ENCODE measurements at places on chromosomes 1 and 21.

- DNase-seq: no peak
Observed at GRCh38 chr1:25106352-25106751, 126.0 kb downstream of the SYF2 start.

DNA sequence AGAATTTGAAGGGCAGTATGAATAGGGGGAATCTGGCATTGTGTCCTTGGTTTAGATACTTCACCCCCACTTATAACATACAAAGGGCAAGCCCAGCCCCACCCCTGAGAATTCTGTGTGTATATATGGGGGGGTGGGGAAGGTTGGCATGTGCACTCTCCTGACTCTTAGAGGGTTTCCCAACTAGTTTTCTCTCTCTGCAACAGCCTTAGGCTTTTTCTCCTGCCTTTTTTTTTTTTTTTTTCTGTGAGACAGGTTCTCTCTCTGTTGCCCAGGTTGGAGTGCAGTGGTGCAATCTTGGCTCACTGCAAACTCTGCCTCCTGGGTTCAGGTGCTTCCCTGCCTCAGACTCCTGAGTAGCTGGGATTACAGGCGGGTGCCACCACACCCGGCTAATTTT, 2.9 kb upstream of the ZBED6 start:
- no peak for DNase-seq

DNA sequence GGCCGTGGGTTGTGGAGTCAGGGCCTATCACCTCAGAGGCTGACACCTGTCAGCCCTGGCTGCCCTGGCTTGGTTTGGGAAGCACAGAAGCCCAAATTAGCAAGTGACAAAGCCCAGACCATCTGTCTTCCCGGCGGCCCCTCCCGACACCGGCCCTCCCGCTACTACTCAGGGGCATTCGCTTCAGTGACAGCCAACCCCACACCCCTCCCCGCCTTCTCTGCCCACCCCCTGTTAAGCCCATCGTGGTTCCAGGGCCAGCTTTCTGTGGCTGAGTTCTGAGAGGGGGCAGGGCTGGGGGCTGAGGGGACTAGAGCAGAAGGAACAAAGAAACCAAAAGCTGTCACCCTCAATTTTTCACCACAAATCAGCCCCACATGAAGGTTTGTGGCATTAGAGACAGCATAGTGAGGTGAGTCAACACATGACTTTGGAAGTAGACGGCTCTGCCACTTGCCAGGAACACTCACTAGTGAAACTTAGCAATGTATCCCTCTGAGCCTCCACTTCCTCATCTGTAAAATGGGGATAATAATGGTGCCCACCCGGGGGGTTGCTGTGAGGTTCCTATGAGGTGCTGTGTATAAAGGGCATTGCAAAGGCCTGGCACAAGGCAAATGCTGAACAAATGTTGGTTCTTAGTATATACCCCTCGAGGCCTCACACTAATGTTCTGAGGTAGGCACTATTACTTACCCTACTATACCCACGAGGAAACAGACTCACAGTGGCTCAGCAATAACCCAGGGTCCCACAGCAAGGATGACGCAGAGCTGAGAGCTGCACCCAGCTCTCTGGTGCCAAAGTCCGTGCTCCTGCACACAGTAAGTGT, 5.2 kb upstream of the TNNI1 start:
- no peak for DNase-seq

GRCh38 chr1:67332653-67333529, 25.2 kb downstream of the IL12RB2 start:
- DNase-seq: no peak

DNA sequence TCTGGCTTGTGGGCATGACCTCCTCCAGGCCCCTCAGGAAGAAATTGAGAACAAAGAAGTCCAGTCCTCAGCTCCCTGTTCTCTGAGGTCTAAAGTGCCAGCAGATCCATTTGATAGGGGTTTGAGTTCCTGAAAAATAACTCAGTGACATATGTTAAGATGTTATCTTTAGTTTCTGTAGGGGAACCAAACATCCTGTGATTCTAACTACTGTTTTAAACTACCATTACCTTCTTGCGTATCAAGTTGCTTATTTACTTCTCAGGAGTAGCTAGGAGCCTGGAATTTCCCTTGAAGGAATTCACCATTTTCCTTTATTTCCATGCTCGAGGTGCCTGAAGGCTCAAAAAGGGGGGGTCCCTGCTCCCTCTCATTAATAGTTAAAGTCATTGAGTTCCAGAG, 18.8 kb upstream of the LIN9 start:
- no peak for DNase-seq

DNA sequence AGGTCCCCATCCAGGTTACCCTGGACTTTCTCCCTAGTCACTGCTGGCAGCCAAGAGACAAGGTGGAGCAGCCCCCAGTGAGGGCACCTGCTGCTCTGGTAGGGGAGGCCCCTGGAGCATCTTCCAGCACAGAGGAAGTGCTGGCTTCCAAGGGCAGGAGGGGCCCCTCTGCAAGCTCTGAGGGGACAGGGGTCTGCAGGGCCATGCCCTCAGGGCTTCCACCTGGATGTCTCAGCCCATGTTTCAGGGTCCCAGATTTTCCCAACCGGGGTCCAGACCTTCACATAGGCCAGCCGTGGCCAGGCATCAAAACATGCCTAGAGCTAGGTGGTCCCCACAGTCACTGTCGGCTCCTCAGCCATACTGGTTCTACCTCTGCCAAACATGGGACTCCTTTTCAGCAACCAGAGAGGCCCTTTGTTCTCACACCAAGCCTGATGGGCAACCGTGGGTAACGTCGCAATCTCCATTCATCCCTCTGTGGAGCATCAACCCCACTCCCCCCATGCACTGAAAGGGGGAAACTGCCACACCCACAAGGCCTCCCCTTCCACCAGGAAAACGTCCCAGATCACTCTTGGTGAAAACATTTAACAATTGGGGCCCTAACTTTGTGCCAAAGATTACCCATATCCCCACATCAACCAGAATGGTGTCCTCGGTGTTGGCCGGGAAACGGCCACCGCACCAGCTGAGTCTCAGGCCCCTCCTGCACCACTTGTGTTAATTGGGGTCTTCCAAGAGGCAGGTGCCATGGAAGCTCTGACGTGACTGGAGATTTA, 1.9 kb upstream of the COL6A2 start:
- no peak for DNase-seq

GRCh38 chr1:204197068-204197467, 777 bp upstream of the KISS1 start:
- no peak for DNase-seq

DNA sequence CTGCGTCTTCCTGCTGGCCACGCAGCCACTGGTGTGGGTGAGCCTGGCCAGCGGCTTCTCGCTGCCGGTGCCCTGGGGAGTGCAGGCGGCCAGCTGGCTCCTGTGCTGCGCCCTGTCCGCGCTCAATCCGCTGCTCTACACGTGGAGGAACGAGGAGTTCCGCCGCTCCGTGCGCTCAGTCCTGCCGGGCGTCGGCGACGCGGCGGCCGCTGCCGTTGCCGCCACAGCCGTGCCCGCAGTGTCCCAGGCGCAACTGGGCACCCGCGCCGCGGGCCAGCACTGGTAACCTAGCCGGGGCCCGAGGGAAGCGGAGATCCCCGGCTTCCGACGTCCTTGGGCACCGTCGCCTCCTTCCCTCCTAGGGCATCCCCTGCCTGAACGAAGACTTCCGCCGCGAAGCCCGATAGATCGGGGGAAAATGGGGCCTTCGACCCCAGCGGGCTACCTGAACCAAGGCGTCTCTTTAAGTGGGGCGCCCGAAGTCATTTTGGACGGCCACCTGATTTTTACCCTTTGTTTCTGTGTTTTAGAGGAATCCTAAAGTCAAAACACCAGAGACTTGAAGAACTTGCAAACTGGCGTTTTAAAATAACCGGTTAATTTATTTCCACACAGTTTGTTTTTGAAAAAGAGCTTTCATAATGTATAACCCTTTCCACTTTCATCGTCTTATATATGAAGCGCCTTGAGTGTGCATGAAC, 2.0 kb downstream of the GPR88 start:
- DNase-seq: no peak

DNA sequence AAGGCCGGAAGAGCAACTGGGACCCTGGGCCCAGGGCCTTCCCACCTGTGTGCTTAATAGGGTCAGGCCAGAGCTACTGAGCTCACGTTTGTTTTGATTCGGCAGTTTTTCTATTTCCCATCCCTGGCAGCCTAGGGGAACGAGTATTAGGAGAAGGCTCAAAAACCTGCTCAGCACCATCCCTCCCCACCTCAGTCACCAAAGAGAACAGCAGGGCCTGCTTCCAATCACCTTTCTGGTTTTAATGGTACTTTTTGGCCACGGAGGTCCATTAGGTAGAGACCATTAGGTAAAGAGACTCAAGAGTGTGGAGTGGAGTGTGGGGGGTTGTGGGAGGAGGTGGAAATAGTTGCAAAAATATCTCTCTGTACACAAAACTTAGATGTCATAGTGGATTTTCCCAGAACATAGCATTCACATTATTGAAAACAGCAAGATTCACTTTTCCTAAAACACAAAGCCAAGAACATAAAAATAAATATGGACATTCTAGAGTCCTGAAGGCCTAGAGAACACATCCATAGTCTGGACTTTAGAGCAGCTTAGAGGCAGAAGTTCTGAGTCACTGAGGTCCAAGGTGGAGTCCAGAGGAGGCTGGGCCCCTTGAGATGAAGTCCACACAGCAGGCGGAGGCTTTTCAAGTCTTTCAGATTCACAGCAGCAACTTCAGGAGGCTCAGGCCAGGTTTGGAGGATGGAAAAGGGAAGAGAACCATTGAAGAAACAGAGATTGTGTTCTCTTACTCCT, 19.5 kb downstream of the NUAK2 start:
- no peak for DNase-seq

GRCh38 chr1:201217851-201218250, 27.2 kb downstream of the IGFN1 start:
- DNase-seq: no peak

DNA sequence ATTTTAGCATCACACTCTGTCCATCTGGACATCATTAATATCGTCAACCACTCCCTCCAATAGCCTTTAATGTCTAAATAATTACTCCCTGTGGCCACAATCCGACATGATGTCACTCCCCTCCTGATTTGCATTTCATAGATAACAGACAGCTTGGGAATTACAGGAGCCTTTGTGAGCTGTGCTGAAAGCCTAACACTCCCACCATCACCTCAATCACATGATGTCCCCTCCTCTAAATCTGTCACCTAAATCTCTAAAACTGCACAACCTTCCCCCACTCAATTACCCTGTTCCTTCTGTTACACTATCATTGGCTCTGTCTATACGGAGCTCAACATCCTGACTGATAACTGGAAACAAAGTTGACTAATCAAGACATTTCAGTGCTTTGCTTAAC, 14.3 kb downstream of the NHLH2 start:
- no peak for DNase-seq

DNA sequence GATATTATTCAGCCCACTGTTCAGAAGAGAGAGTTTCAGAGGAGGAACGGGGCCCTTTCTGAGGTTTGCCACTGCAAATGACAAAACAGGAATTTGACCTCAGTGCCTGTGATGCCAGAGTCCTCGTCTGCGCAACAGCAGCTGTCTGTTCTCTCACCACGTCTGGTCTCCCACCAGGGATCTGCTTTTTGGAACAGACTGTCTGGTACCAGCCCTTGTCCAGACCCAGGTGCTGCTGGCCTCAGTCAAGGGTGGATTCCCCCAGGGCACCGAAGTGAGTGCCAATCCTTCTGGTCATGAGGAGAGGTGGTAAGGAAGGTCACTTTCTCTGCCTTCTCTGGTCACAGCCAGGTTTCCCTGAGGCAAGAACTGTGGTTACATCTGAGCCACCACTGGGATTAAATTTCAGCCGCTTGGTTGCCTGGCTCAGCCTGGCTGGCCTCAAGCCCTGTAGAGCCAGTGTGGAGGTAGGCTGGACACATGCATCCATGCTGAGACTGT, 2.3 kb upstream of the BCAN start:
- no peak for DNase-seq

DNA sequence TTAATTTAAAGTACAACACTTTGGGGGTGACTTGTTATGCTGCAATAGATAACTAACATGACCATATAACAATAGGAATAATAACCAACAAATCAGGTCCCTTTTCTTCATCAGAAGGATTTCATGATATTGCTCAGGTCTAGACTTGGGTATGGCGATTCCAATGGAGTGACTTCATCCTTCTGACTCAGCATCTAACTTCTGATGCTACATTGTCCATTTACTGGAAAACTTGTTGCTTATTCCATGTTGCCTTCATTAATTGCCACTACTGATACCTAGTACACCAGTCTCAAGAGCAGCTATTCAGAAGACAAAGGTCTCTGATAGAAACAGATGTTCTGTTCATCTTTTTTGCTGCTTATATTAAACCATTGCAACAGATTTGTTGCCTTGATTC, 324.3 kb downstream of the TGFB2 start:
- no peak for DNase-seq

GRCh38 chr1:70361727-70362398, 7.3 kb upstream of the ANKRD13C start:
- no peak for DNase-seq

- no peak for DNase-seq
Observed at GRCh38 chr1:161440312-161440894, 64.9 kb upstream of the FCGR2A start.

- DNase-seq: no peak
Observed at GRCh38 chr1:90504509-90504908, 212.6 kb downstream of the BARHL2 start.

- no peak for DNase-seq
Observed at GRCh38 chr1:97947695-97948094, 26.9 kb upstream of the DPYD start.

DNA sequence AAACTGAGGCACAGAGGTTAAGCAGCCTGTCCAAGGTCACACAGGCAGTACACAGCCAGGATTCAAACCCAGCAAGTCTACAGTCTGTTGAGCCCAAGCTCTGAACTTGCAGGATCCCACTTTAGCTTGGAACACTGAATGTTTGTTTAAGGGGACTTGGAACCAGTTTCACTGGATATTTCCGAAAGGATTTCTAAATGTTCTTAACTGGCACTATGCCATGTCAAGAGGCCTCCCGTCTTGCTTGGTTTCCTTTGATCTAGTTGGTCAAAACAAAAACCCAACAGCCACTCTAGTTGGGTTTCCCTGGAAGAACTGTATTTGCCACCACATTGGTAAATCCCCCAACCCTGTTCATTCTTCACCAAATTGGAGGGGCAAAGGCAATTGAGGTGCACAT, 317.6 kb upstream of the KAZN start:
- no peak for DNase-seq

DNA sequence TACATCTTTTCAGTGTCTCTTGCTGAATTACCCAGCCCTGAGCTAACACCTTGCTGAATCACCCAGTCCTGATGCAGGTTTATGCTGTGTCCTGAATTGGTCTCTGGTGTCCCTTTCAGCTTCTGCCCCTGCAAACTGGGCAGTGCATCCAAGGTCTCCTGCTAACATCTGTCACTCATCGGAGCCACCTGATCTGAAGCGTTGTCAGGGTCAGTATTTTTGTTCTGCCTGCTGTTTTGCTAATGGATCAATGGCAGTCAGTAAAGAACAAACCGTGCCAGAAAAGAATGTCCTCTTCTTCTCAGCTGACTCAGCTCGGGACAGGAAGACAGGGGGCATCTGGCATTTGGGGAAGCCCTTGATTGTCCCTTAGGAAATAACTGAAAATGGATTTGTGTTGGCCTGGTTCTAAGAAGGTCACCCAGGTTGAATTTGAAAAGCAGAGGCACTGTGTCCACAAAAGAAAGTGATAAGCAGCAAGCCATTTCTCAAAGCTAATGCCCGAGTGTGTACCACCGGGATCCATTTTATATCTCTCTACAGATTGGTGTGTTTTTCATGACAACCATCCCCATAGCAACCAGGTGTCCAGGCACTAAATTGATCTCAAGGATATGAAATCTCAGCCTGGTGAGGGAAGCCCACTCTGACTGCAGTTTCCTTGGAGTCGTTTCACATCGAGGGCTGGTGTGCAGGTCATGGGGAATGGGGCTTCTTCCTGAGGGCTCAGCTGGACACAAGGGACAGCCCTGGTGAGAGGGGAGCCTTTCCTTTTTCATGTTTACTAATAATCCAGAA, 109.7 kb upstream of the IRF2BP2 start:
- DNase-seq: peak; percentile 57
